Tibial nerve (tissue), 4 donors: ENCODE measurements at places on chromosomes 3 and 15. TPM values are rescaled to one million over a fixed set of nuclear protein-coding genes. Genes with fewer than 3 reads are reported as not detected.

- DNase-seq = no peak
Observed at GRCh38 chr15:35437157-35437556, 108.8 kb downstream of the DPH6 start.

DNA sequence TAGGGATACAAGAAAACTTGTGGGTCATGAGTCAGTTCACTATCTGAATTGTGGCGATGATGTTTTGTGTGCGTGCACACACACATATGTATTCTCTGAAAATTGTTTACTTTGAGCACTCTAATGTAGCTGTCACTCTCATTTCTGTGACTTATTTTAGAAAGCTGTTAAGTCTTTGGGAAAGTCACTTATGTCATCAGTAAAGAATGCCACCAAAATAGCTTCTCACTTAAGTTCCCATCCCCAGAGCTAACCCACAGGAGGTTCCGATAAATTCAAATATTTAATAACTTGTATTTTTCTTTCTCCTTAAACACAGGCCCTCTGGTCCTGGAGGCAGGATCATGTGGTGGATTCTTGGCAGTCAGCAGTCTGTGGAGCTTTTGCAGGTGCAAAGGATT lies 138.3 kb downstream of the LRIG1 start:
- no peak for DNase-seq

DNA sequence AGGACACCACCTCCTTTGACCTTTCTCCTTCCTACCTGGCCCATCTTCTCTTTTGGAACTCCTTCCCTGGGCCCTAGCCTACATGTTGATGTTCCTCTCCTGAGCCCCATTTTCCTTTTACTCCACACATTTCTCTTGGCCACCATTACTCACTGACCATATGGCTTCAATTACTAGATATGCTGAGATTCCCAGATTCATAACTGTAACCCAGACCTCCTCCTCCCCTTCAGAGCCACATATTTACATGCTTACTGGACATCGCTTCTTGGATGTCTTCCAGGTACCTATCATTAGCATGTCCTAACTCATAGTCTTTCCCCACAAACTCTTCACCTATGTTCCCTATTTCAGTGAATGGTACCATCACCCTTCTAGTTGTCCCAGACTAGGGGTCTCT lies 24.4 kb upstream of the TRIM59 start:
- no peak for DNase-seq

DNA sequence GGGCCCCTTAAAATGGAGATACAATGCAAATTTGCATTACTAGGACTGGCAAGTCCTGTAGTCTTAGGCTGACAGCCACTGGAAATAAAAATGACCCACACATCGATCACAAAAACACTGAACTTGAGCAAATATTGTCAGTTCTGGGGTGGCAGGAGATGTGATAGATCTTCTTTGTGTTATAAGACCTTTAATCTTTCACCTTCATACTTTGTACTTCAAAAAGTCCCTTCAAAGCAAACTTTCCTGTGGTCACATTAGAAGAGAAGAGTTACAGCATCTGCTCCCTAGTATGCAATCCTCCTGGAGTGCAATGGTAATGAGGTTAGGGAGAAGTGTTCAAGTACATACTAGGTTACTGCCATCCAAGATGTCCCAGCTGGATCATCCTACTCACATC lies 149.4 kb upstream of the KCNMB2 start:
- DNase-seq = no peak

GRCh38 chr15:66661432-66662096 lies 40.5 kb upstream of the SMAD6 start:
- DNase-seq = no peak

DNA sequence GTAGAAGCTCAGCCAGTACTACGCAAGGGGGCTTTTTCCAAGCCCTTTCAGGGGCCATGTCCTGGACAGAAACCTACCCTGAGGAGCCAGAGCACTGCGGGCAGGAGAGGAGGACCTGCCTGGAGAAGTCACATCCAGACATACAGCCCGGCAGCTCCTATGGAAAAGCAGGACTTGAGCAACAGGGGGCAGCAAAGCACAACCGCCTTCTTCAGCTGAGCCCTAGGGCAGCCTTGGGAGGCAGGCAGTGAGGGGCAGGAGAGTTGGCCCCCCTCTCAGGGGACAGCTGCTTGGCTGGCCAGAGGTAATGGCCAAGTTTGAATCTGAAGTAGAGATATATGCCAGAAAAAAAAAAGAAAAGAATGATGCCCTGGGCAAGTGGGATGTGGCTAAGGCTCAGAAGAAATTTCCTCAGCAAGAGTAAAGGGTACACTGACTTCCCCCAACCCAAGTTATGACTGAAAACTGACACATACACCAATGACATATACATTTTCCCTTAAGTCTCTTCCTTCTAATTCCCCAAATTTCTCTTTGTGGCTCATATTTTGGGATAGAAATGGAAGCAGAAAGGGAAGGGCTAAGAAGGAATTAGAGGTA lies 56.9 kb downstream of the CYP19A1 start:
- DNase-seq = no peak

GRCh38 chr3:46299608-46300460 lies 54.1 kb upstream of the CCR2 start:
- DNase-seq = no peak

- no peak for DNase-seq
Observed at GRCh38 chr3:119826711-119827608, 45.1 kb downstream of the NR1I2 start.

- DNase-seq = no peak
Observed at GRCh38 chr15:101023501-101024072, 104.4 kb downstream of the LRRK1 start.

DNA sequence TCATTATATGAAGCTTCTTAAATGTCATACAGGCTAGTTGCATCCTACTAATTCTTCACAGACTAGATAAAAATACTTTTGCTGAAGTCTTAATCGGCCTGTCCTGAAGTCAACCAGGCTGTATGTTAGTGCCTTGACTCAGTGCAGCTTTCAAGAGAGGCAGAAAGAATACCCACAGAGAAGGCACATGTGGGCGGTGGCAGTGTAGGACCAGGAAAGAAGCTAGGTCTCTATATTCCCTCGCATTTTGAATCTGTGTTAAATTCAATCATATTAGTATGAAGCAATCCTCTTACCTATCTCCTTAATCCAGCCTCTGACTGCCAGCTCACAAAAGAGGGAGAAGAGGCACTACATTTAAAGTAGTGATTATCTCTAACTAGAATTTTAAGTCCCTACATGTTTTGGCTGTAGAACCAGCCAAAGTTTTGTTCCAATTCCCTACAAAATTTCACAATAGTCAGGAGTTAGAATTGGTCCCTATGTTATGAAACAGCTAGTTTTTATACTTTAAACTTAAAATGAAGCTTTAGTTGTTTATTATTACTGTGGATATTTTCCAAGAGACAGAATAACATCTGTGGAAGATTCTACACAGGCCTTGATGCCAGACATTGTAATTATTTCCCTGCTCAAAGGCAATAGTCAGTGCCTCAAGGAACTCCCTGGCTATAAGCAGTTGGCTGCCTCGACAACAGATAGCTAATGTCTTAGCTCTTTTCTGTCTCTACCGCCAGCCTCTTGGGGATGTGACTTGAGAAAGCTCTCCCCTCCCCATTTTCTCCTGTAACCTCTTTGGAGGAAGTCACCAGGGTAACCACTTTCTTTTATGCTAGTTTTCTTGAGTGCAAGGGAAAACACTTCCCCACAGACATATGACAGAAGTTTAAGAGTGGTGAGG lies 31.9 kb downstream of the CRTC3 start:
- DNase-seq = no peak

DNA sequence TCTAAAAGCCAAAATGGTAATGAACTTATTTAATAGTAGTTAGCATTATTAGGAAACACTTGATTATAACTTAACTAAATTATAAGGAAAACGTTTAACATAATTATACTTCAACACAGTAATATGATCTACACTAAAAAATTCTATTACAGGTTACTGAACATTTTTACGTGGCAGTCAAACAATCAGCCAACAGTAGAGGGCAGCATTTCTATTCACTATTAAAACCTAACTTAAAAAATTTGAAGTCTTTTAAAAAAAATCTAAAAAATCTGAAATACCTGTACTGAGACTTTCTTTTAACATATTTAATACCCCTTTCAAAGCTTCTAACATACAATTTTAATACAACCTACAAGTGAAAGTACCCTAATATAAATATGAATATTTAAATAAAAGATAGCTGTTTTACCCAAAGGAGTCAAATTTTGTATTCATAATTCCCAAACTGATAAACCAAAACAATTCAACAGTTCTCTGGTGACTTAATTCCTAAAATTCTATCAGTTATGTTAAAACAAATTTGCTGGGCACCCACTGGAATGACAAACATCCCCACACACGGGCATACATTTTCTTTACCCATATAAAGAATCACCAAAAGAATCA lies 41.5 kb downstream of the DLG1 start:
- DNase-seq = peak; percentile 76

DNA sequence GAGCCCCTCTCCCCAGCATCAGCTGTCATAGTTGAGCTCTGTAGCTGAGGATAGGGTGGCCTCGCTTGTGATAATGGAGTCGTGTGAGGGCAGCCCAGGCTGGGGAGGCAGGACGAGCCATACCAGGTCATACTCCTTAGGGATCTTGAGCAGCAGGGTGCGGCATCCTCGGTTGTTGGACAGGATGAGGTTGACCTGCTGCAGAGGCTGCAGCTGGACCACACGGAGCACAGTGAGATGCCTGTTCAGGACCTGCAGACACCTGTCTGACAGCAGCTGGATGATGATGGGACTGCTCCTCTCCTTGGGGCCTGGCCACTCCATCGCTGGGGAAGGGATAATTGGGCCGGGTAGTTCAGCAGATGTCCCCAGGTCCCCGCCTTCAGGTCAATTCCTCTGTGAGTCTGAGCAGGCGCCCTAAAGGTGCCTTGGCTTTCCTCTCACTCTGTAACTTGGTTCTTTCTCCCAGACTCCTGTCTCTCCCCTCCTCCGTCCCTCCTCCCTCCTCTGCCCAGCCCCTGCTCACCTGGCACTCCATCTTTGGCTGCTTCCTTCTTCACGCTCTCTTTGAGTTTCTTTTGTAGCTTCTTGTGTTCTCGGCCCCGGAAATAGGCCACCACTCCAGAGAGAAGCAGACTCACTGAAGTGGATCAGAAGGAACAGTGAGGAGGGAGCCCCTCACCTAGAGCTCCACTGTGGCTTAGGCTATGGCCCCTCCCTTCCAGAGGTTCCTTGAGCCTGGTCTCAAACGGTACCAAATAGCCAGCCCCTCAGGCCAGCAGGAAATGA lies 7.8 kb downstream of the DUOX2 start:
- no peak for DNase-seq

GRCh38 chr3:46321461-46322104 lies 32.3 kb upstream of the CCR2 start:
- no peak for DNase-seq

DNA sequence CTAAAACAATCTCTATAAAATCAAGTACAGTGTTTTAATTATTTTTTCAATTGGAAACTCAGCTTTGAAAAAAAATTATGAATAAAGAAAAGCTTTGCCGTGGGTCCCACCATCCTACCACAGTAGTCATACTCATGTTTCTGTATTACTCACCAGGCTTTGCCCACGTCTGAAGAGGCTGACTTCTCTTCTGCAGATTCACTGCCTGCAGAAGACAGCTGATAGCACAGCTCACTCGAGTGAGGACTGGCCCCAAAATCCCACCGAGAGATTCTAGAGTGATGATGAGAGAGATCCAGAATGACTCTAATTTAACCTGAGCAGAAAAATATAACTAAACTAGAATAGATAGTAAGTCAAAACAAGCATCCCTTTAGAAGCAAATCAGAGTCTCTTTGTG lies 11.9 kb downstream of the C2CD4B start:
- DNase-seq = no peak

The GOLGA8J gene
- total RNA-seq = not detected

DNA sequence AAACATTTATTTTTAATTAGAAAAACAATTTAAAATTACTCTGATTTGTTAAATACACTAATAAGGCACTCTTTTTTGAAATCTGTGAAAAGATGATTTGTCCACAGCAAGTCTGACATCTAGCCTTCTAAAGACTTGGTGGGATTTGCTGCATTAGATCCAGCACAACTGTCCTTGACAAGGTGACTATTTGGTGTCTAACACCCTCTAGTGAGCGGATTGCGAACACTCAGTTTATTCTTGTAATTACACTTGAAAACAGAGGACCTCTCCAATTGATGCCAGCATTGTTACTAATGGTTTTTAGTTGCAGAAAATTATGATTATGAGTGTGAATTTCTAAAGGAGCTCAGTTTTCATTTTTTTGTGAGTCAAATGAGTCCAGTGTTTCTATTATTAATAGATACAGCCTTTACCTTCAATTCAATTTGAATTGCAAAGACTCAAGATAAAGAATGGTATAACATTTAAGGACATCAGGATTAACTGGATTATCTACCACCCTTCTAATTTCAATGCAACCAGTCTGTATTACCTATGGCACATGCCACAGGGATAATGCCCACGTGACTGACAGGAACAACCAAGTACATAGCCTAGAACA lies 29.7 kb upstream of the STRIT1 start:
- DNase-seq = no peak

DNA sequence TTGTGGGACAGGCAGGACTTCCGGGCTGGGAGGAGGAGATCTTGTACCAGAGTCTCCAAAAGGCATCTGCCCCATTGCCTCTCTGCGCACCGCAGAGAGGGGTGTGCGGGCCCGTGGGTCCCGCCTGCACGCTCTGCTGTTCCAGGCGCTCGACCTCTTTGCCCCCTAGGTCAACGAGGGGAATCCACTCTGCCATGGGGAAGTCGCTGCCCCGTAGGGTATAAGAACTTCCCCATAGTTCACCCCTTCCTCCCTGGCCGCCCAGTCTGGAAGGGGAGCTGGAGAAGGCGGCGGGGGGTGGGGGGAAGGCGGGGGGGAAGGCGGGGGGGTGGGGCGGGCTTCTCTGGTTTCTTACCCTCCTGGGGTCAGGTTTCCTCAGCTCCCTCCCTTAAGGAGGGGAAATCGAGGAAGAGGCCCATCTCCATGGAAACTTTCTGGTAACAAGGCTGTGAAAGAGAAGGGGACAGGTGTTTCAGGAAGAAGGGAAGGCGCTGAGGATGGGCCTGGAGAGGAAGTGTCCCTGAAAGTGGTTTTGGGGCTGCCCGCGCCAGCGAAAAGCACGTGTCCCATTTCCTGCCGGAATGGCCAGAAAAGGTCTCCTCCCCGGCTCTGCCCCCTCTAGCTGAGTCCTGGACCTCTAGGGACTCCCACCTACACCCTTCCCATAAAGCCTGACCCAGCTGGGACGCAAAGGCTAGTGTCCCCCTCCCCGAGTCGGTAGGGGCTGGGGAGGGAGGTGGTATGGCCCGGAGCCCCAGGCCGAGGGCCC lies 27.5 kb downstream of the NR1I2 start:
- DNase-seq = no peak

The GOLGA6D gene
- total RNA-seq = not detected

GRCh38 chr3:171320750-171321558 lies 139.3 kb downstream of the TNIK start:
- no peak for DNase-seq
